Kidney tubule cell (primary cell): ENCODE measurements at places on chromosomes 16 and 17.

DNA sequence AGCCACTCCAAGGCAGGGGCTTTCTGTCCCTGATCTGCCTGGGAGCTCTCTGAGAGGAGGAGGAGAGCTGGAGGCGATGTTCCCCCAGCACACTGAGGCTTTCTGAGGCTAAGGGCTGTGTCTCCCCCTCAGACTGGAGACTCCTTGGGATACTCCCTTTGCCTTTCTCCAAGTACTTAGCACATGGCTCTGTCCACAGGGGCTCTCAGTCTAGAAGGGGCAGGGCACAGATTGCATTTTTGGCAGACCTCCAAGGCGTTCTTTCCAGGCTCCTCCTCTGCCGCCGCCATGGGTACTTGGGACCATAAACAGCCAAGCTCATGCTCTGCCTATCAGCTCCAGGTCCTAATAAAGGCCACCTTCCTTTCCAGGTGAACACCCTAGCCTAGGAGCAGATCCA lies 1.8 kb upstream of the GIP start:
- DNase-seq = no peak

GRCh38 chr16:54602666-54603065 lies 316.1 kb upstream of the IRX3 start:
- DNase-seq = no peak

DNA sequence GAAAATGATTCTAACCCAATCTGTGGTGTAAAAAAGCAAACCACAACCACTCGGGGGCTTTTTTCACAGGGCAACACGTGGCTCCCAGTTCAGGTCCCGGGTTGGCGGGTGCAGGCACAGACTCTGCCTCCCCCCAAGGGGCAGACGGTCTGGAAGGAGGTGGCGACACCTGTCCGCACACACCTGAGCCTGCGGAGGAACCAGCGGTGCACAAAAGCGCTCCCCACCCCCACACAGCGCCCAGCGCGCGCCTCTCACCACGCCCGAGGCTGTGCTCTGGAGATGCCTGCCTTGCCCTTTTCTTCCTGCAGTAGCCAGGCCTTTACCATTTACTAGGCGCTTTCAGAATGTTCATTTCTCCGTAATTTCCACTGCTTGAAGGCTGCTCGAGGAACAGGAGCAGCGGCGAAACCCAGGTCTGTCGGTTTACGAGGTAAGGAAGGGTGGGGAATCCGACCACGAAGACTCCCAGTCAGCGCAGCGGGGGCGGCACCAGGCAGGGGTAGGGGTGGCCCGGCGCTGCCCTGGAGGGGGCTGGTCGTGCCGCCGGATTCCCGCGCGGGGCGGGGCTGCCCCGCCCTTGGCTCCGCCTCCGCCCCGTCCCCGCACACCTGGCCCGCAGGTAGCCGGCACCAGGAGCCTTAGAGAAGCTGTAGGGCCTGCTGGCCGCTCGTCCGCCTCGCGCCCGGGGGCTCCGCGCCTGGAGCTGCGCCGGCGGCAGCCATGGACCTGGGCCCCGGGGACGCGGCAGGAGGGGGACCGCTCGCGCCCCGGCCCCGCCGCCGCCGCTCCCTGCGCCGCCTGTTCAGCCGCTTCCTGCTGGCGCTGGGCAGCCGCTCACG lies at the start of gene USP43:
Gene USP43 (plus strand): TSS at position 608 of the 842 bp plus-strand sequence. CDS start 116 bp downstream, at position 724.
- peak; percentile 84 for DNase-seq

DNA sequence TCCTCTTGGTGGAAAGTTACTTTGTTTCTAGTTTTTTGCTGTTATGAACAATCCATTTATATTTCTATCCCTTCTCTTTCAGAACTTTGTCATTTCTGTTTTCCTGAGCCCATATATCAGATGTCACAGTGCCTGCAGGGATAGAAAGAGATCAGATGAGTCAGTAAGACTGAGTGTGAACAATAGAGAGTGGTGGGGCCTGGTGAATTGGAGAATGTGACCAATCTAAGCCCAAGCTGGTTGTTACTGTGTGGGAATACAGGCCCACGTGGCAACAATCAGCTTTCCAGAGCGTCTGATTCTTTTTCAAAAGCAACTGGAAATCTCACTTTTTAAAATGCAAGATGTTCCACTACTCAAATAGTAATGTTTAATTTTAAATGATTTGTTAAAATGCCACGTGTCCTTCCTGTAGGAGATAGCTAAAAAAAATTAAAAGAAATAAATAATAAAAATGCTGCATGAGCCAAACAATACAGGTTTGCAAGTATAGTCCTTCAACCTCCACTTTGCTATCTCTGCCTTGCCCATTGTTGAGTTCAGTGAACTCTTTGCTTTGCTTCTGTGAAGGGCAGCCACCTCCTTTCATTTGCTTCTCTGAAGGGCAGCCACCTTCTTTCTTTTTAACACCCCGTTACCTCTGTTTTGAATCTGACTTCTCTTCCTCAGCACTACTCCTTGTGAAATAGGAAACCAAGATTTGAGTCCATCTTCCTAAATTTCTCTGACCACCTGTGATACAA lies 9.6 kb downstream of the DCTN5 start:
- DNase-seq = no peak

- no peak for DNase-seq
Observed at GRCh38 chr17:50205111-50205962, 3.9 kb upstream of the COL1A1 start.

GRCh38 chr16:47519996-47520679 lies 59.0 kb downstream of the PHKB start:
- no peak for DNase-seq

GRCh38 chr17:76562734-76563148 lies 22.9 kb downstream of the PRCD start:
- DNase-seq = peak; percentile 57
